ENCODE measurements at places on chromosomes 7 and 10.

GRCh38 chr7:45130910-45131309, 19.4 kb upstream of the TBRG4 start:
- no peak for DNase-seq

GRCh38 chr10:4708123-4708759, 117.8 kb upstream of the AKR1E2 start:
- no peak for DNase-seq

GRCh38 chr7:78493401-78493800, 694.8 kb downstream of the PHTF2 start:
- no peak for DNase-seq

DNA sequence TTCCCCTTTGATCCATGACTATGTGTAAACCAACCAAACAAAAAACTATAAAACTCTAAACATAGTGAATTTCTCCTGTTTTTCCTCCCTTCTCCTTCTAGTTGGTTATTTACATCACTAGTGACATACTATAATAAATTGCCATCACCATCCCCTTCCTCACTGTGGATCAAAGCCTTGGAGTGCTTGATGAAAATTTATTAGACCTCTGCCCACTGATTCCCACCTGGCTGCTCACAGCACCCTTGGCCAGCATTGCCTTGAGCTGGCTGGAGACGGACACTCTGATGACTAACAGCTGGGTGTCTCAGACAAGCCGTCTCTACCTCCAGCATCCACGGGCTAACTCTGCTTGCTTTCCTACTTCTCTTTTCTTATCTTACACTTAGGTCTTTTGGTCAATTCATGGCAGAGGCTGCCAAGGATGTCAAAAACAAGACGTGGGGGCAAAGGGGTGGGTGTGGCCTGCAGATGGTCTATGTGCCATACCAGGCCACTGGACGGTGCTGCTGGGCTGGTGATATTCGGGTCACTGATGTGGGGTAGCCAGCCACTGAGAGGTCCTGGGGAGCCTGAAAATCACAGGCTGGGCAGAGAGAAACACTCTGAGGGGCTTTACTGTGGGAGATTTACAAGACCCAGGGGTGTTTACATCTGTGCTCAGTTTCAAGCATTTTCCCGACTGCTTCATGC, 207.8 kb downstream of the TAX1BP1 start:
- no peak for DNase-seq

GRCh38 chr10:77626266-77626935, 11.2 kb downstream of the KCNMA1 start:
- DNase-seq, result no peak

DNA sequence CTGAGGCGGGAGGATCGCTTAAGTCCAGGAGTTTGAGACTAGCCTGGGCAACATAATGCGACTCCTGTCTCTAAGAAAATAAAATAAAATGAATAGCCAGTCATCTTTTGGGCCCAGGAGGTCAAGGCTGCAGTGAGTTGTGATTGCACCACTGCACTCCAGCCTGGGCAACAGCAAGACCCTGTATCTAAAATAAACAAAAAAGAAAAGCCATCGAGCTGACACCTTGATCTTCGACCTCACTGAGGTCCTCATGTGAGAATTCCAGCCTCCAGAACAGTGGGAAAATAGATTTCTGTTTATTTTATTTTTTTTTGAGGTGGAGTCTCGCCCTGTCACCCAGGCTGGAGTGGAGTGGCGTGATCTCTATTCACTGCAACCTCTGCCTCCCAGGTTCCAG, 301.5 kb upstream of the GALNT17 start:
- DNase-seq, result no peak

DNA sequence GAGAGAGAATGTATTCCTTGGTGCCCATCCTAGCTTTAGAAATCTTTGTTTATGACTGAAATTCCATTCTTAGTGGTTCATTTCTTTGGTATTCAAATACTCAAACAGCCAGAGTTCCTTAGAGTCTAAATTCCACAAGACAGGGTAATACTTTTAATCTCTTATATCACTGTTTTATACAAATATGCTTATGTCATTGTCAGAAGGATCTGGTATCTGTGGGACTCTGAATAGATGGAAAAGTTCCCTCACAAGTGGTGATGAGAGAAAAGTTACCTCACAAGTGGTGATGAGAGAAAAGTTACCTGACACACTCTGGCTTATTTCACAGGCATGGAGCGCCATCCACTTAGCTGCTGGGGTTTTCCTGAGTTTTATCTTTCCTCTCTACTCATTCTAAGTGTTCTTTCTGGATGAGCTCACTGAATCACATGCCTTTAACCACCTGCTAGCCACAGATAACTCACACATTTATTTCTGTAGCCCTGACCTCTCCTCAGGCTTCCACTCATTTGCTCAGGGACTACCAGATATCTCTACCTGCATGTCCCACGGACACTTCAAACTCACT, 784.0 kb downstream of the SUGCT start:
- DNase-seq, result no peak

GRCh38 chr10:23568996-23569395, 130.1 kb downstream of the OTUD1 start:
- no peak for DNase-seq

DNA sequence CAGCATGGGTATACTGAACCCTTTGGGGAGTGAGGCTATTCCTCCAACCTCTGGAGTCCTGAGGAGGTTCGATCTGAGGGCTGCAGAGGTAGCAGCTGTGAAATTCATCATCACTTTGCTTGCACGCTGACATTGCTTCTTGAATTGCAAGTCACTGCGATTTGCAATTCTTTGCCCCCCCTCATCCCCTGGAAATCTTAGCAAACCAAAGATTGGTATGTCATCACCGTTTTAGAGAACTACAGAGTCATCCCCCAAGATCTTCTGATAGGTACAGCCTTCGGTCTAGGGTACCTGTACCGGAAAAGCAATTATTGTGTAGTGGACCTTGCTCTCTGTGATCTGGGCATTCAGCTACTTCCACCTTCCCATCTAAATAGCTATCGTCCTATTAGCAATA, 192.6 kb downstream of the KLF6 start:
- no peak for DNase-seq
